ENCODE measurements at places on chromosomes 7 and 10.
A peak's percentile ranks its signal among the peaks of the same experiment; 100 is the strongest.

DNA sequence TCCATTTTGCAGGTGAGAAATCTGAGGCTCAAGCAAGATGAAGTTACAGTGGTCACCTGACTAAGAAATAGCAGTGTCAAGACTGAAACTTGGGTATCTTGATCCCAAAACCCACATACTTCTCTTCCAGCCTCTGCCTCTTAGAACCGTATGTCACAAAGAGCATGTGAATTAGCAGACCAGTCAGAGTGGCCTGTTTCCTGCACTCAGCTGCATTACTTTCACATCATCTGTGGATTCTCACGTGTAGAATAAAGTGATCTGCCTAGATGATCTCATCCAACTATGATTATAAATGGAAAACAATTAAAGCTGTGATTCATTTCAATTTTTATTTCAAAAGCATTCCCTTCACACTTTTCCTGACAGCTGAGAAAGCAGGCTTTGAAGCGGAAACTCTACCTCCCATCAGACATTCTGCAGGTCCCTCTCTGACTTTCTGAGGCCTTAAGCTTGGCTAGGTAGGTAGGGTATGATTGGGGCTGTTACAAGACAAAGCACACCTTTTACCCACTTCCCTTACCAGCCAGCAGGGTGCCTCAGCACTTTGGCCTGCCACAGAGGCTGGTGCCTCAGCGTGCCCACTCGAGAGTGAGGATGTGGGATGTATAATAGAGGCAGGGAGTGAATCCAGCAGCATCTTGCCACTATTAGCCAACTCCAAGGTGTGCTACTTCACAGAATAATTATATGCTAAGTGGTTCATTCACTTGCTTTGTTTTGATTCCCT, 70.2 kb upstream of the PDE1C start:
- no peak for DNase-seq

DNA sequence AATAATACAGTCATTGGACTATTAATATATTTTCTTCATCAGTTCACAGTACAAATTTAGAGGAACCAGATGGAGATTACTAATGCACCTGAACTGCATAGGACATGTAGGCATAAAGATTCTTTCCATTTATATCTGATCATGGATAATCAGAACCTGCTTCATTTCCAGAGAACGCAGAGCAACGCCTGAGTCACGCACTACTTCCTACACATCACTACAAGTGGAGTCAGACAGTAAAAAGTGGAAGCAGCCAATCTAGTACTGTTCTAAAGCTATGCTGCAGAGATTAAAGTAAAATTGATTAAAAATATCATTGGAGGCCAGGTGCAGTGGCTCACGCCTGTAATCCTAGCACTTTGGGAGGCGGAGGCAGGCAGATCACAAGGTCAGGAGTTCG, 43.3 kb downstream of the BRI3 start:
- DNase-seq, result no peak

- DNase-seq, result no peak
Measured at GRCh38 chr7:101386558-101387231, 24.0 kb downstream of the COL26A1 start.

- DNase-seq, result no peak
Measured at GRCh38 chr7:26633557-26633956, 230.8 kb downstream of the SKAP2 start.

- DNase-seq, result peak; percentile 51
Measured at GRCh38 chr7:93147363-93147762, 822 bp downstream of the SAMD9L start.

DNA sequence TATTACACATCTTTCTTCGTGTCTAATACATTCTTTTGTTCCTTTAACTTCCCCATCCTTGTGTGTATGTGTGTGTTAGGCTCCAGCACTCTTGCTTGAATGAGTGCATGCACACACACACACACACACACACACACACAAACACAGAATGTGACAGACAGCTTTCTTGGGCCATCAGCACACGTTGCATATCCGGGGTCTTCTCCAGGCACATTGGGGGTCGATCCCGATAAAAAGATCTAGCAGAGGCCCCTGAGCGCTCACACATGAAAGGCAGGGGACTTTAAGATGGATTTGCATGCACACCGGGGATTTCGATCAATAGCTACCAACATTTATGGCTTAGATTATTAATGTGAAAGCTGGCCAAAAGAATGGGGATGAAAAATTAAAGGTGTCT, 4.5 kb downstream of the SKIDA1 start:
- DNase-seq, result no peak

GRCh38 chr7:140192620-140193019, 15.8 kb upstream of the KDM7A start:
- no peak for DNase-seq

DNA sequence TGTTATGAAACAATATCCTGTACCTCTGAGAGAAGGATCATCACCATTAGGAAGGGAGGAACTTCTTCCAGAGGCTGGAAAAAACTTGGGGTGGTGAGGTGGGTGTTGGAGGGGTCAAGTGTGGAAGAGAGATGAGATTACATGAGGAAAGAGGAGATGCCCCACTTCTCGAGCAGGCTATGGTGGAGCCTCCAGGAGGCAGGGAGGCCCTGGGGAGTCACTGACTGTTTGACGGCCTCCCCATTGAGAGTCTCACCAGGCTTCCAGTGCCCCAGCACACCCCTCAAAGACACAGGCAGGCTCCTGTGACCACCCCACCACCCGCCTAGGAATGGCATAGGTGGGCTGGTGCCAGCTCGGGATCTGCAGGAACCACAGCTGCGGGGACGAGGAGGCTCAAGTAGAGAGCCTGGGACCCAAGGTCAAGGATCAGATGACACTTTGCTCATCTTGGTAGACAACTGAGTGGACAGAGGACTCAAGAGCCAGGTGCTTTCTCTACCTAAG, 185.3 kb upstream of the GDF10 start:
- DNase-seq, result no peak

DNA sequence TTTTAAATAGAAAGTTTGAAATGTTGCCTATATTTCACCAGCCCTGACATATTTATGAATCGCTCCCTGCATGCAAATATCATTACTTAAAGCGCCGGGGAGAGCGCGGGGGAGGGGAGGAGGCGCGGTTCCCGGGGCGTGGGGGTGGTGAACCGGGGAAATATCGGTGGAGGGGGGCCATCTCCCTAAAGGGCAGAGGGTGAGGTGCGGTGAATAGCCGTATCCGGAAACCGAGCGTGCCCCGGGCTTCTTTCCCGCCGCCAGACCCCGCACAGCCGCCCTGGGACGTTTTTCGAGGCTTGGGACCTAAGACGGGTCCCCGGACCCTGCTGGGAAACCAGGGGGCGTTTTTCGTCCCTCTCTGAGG, 6.9 kb upstream of the ZNF503 start:
- DNase-seq, result no peak

- DNase-seq, result no peak
Measured at GRCh38 chr7:95095966-95096540, 188.7 kb downstream of the PPP1R9A start.

DNA sequence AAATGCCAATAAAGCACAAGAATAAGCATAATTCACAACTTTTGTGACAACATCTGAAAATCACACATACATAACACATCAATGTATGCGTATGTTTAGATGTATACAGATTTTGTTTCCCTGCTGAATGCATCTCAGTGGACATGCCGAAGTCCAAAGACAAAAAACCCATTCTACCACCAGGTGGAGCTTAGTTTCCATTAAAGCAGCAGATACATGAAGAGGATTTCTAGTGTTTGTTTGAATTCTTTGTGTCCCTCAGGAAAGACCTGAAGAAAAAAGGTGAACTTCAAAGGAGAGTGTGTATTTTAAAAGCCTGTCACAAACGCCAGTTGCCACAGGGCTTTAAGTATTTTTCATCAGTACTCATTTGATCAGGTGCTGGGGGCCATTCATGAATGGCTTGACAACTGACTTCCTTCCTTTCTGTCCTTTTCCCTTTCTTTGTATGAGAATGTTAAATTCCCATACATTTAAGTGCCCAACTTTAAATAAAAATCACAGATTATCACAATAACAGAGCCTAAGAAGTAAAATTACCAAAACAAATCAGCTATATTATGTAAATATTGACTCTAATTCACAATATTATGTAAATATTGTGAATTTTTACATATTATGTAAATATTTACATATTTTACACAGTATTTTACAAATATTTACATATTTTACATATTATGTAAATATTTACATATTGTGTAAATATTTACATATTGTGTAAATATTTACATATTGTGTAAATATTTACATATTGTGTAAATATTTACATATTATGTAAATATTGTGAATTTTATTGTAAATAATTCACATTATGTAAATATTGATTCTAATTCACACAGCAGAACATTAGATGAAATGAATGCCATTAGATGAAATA, 343.0 kb downstream of the CRPPA start:
- DNase-seq, result no peak

Data from CD4-positive, alpha-beta T cell treated with Interleukin-6 at 100 ng/mL for 8 hours (primary cell).